ENCODE measurements at places on chromosomes 12 and 14.
A peak's percentile ranks its signal among the peaks of the same experiment; 100 is the strongest.

DNA sequence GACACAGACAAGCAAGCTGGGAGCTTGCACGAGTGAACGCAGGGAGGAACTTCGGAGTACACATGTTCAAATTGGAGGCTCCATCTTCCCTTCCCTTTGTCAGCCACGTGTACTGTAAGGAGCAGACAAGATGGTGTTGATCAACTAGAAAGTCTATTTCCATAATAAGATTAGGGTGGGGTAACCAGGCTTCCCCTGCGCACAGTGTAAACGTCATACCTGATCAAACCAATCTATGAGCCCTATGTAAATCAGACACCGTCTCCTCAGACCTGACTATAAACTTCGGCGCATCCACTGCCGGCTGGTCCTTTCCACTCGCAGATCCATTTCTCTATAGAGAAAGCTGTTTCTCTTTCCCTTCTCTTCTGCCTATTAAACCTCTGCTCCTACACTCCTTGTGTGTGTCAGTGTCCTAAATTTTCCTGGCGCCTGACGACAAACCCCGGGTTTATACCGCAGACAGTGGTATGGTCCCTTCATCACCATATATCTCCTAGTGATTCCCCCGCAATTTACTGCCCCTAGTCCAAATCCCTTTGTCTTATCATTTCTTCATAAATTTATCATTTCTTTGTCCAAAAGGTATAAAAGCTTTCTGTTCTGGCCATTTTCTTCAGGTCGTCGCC is 7.5 kb upstream of the ETFBKMT start:
- no peak for DNase-seq

DNA sequence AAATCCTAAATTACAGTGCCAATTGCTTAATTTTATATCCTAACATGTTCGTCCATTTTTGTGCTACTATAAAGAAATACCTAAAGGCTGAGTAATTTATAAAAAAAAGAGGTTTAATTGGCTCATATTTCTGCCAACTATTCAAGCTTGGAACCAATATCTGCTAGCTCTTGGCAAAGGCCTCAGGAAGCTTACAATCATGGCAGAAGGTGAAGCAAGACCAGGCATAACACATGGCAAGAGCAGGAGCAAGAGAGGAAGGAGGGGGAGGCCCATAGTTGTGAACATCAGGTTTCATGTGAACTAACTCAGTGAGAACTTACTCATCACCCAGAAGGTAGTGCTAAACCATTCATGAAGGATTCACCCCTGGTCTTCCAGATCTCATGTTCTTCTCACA is 494.3 kb downstream of the CCER1 start:
- DNase-seq, result peak; percentile 13

- peak; percentile 51 for DNase-seq
Observed at GRCh38 chr12:71415336-71416231, 24.0 kb upstream of the LGR5 start.

GRCh38 chr14:59566296-59566695 is 10.3 kb downstream of the CCDC175 start:
- DNase-seq, result no peak

DNA sequence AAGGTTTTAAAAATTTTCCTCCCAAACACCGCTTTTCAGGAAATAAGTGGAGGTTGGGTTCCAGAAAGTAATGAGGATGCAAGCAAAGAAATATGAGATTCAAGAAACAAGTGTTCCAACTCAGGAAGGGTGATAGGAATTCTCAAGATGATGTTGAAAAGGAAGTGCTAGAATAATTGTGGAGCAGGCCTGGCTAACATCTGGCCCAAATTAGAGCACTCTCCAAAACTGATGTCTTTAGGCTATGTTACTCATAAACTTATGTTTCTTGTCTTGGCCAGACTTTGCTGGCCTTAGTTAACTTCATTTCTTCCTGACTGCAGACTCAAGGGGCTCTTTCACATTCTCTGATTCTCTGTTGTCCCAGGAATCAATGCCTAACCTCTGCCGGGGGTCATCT is 116.3 kb downstream of the TMTC3 start:
- DNase-seq, result no peak

DNA sequence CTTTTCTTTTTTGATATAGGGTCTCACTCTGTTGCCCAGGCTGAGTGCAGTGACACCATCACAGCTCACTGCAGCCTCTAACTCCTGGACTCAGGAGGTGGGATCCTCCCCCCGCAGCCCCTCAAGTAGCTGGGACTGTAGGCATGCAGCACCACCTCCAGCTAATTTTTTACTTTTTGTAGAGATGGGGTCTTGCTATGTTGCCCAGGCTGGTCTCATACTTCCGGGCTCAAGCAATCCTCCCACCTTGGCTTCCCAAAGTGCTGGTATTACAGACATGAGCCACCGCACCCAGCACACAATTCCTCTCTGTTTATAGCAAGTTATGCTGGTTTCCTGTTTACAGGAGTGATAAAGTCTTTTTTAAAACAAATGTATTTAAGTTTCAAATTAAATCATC is 39.5 kb upstream of the HIF1A start:
- no peak for DNase-seq

GRCh38 chr12:39752482-39753137 is 133.0 kb upstream of the ABCD2 start:
- DNase-seq, result no peak

- DNase-seq, result peak; percentile 22
Observed at GRCh38 chr14:30994681-30995620, 30.5 kb upstream of the AP4S1 start.

GRCh38 chr14:89194376-89194775 is 222.7 kb downstream of the FOXN3 start:
- DNase-seq, result no peak

GRCh38 chr14:77055981-77056380 is 27.5 kb upstream of the IRF2BPL start:
- DNase-seq, result no peak

GRCh38 chr14:100388103-100389054 is 65.2 kb downstream of the SLC25A47 start:
- no peak for DNase-seq

DNA sequence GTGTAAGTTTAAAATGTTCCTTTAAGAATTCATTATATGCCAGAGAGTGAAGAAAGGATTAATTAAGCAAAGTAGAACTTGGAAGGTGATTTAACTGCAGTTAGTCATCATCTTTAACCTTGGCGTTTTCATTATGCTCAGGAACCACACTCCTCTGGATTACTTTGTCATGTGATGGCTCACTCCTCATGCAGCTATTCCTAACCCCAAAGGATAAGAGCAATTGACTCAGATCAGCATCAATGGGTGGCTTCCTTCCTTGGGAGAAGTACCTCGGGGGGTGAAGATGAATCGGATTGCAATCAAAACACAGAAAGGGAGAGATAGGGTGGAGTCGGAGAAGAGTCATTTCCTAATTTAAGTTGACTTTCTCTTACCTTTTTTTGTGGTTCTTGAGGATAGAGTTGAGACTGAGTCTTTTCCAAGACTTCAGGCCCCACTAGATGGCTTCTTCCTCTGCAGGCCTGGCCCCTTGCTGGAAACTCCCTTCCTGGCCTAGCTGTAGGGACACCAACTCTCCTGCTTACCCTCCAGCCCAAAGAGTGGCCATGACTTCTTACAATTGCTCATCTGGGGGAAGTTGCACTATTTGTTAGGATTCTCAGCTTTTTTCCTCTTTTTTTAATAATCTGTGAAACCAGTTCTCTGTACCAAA is 238.6 kb upstream of the DDHD1 start:
- peak; percentile 99 for DNase-seq

- DNase-seq, result no peak
Observed at GRCh38 chr12:6925239-6925539, 2.6 kb upstream of the ATN1 start.

GRCh38 chr14:51817326-51817725 is 43.1 kb upstream of the GNG2 start:
- no peak for DNase-seq

DNA sequence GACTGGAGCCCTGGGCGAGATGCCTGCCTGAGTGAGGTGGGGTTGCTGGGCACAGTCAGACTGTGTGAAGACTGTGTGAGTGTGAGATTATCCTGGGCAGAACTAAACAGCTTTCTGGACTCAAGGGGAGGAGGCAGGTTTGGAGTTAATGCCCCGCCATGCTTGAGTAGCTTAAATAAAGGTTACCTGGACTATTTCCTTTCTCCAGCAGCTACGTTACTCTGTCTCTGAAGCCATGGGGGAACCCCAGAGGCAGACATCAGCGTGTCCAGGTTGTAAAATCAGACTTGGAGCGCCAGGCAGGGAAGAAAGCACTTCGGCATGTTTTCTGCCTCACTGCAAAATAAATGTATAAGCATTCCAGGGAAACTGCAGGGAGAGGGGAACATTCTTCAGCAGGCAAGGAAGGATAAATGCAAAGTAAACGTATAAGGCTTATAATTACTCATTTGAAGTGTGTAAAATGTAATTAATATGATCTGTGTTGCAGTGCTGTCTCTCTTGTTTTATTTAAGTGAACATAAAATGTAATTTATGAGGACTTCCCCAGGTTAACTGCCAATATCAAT is 129.7 kb downstream of the CHST11 start:
- no peak for DNase-seq

- DNase-seq, result peak; percentile 74
Observed at GRCh38 chr12:666766-667308, 3.6 kb upstream of the NINJ2 start.

DNA sequence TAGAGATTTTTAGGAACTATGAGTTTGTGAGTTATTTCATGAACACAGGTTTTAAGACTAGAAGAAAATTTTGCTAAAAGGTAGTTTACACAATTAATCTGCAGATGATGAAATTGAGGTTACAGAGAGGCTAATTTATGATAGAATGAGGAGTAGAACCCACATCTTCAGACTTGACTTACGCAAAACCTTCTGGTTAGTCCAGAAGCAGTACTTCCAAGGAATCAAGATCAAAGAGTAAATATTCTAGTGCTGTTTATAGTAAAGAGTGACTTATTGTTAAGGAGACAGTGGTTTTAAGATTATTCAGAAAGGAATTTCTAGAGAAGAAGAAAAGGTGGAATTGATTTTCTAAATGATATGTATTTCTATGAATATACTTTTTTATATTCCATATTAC is 10.6 kb upstream of the KITLG start:
- no peak for DNase-seq

DNA sequence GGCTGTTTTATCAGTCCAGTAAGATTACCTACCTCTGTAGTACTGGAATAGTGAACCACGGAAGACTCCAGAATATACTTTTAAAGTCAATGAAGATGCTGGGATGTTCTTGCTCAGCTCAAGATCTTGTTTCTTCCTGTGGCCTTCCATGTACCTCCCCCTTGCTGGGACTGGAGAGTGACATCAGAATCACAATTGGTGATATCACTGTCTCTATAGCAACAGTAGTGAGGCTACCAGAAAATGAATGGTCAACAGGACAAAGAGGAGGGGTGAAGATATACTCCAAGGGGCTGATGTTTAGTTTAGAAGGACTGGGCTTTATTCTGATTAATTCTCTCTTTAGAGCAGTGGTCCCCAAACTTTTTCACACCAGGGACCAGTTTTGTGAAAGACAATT is 3.8 kb downstream of the AKAP3 start:
- no peak for DNase-seq

GRCh38 chr14:31828946-31829868 is 247.9 kb upstream of the ARHGAP5 start:
- peak; percentile 67 for DNase-seq

GRCh38 chr12:47362126-47362705 is 282.5 kb upstream of the AMIGO2 start:
- no peak for DNase-seq

DNA sequence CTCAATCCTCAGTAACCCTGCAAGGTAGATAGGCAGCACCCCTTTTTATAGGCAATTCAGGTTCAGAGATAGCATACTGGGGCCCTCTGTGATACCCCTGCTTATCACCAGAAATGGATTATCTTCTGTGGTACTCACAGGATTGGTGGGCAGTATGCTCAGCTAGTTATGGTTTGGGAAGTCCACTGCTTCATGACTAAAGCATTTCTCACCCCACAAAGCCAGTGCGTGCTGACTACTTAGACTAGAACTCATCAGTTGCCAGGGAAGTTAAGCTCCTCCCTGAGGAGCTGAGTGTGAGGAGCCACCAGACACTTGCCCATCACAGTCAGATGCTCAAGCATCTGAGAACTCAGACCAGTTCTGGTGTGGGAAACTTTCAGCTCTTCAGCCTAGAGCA is 76.3 kb downstream of the SCAF11 start:
- peak; percentile 78 for DNase-seq

GRCh38 chr14:90424075-90424474 is 27.2 kb downstream of the CALM1 start:
- DNase-seq, result no peak

DNA sequence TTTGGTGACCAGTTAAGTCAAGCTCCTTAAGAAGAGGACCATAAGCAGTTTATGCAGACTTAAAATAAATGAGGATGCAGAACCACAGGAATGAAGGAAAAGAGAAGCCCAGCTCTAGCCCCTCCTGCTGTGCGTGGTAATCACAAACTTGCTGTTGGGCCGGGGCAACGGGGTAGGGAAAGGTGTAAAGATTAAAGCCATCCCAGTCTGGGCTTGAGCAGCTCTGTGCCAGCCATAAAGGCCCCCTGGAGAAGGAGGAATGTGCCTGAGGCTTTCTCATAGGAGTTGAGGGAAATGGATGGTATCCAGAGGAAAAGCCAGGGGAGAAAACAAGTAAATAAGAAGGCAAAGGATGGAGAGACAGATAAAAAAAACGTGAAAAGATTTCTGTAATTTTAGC is 25.1 kb downstream of the TEP1 start:
- no peak for DNase-seq

DNA sequence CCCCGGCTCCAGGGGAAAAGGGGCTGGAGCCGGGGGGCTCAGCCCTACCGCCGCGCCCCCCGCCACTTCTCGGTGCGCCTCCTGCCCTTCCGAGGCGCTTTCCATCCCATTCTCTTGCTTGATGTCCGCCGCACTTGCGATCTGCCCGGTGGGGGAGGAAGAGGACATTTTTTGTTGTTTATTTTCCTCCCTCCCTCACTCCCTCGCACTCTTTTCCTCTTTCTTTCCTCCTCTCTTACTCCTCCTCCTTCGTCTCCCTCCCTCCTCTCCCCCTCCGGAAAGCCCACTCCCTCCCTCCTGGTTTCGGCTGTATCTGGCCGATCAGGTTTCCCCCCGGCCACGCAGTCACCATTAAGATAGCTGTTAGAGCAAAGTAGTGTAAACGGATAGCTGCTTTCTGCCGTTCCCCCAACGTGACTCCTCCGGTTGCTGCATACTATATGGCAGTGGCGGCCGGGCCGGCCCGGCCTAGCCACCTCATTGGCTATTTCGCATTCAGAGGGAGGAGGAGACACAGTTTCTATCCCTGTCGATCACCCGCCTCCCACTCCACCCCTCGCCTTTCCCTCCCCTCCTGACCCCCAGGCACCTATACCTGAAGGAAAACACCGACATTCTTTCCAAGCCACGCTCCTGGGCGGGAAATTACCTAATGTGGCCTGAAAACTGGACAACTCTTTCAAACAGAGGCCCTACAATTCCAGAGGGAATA is at the start of gene SIX4:
Gene SIX4, minus strand, starts transcription at position 445 of the 712 bp plus-strand sequence. Its CDS starts 277 bp downstream, at position 168.
- peak; percentile 84 for DNase-seq

- no peak for DNase-seq
Observed at GRCh38 chr12:124506832-124507153, 60.6 kb downstream of the NCOR2 start.

- DNase-seq, result no peak
Observed at GRCh38 chr12:111094157-111095010, 174.0 kb upstream of the MYL2 start.
